ENCODE measurements at places on chromosomes 3 and 15.

DNA sequence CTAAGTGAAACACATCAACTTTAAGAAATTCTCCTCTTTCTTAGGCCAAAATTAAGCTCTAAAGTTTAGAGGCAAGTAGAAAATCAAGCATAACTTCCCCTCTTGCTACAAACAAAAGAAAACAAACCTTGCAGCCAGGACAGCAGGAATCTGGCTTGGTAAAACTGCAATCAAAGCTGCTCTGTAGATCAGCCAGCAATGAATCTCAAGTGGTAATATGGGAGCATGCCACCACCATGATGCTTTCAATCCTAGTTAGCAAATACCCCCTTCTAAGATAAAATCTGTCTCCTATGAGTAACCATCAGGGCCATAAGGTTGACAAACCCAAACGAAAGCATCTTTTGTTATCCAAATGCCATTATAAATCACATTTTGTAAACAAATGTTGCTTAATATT, 208.3 kb upstream of the PLSCR5 start:
- no peak for DNase-seq

- no peak for DNase-seq
These were observed 563.6 kb upstream of the ADAMTS9 start for GRCh38 chr3:65251375-65251774.

DNA sequence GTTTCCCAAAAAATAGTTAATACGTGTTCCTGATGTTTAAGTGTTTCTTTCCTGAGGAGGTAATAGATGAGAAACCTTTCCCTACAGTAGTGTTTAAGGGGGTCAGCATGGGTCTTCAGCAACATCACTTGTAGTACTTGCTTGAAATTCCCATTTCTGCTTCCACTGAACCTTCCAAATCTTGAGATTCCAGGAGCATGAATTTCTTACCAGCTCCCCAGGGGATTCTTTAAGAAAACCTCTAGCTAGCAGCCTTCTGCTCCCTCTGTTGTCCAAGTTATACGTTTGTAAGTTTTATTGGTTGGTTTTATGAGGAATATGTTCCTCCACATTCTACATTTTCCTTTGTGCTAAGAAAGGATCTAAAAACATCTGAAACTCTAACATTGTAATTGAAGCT, 38.2 kb upstream of the ACP3 start:
- no peak for DNase-seq

DNA sequence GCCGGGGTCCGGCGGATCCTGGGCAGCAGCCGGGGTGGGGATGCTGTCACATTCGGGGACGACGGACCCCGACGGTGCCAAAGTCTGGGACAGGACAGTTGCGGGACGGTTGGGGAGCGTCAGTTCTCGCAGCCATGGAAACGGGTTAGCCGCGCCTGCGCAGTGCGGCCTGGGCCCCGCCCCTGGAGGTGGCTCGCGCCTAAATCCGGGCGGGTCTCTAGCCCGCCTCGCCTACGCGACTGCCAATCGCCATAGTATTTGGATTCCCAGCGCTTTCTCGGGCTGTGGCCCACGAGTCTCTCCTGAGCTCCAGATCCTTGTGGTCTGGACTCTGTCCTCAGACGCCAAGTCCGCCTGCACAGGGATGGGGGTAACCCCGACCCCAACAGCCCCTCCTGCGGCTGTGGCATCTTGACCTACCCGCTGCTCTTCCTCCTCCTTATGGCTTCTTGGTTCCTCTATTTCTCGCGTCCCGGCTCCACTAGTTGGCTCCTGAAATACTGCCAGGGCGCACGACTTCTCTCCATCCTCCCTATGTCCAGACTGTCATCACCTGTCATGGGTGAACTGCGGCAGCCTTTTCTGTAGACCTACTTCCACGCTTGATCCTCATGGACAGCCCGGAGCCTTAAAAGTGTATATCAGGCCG, at the start of gene ZMYND10:
TSS of gene ZMYND10 (minus strand) at position 147 of the 649 bp plus-strand sequence. CDS start 153 bp downstream, outside the sequence.
- DNase-seq, result peak; percentile 61

DNA sequence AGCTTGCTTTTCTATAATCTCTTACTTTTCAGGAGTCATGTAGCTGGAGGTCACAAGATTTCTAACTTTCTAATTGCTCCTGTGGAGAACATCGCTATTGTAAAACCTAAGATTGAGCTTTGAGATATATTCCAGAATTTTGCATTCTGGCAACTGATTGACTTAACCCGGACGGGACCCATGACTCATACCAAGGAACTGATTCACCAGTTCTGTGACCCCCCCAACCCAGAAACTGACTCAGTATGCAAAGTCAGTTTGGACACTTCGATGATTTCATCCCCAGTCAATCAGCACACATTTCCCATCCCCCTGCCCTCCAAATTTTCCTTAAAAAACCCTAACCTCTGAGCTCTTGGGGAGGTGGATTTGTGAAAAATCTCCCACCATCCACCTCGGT, 396.5 kb upstream of the GBE1 start:
- DNase-seq, result no peak

DNA sequence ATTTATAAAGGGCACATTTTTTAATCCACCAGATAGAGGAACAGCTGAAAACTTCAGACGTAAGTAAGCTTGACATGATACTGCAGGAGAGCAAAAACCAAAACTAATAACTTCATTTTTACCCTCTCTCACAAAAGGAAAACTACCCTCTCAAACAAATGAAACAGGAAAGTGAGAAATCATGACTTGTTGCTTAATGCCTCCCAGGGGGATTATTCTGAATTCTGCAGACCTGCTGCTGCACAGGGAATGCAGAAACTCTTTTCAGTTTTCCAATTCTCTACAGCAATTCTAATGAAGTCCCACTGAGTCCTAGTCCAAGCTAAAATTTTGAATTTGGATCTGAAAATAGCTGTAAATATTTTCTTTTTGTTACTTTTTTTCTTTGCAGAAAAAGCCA, 637.1 kb upstream of the CCDC54 start:
- no peak for DNase-seq

- DNase-seq, result no peak
These were observed 223.2 kb downstream of the ADAMTS17 start for GRCh38 chr15:100118546-100118945.

DNA sequence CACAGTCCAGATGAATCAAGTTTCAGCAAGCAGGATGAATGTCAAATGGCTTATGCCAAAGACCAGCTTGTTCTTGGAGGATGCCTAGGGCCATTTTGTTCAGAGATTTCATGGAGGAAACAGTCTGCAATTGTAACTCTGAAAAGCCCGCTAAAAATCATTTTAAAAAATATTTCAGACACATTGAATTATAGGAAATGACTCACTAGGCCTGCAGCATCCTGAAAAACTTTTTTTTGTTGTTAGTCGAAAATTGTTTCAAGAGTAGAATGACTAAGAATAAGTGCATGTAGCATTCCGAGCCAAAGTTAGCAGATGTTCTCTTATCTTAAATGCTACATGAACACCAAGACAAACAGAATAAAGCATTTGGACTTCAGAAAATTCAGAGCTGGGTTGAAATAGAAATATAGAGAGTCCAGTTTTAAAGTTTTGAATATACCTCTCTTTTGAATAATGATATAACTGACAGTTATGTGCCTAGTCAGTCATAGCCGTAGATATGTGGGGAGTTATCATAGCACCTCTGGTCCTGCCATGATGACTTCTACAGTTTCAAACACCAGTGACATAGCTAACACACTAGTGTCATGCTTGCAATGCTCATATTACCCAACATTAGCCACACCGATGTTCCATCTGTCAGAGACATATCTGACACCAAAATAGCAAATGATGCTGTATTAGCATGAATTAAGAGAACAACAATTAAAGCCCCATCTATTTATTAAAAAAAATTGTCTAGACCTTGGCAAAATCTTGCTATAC, 1462.8 kb upstream of the GBE1 start:
- DNase-seq, result no peak

GRCh38 chr15:71646767-71647486, 163.4 kb upstream of the NR2E3 start:
- DNase-seq, result no peak

DNA sequence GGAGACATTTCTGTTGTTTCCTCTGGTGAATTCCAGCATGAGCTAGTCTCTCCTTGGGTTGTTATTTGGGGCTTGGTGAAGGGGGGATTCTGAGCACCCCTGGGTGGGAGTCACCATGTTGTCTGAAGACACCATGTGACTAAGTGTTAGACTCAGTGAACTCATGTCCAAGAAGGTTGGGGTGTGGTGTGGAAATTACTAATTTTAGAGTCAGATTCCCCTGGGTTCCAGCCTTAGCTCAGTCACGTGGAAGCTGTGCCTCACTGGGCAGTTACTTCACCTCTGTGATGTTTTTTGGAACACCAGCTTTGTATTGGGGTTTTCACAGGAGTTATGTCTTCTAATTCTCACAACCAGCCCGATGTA, 171.5 kb downstream of the RPLP1 start:
- DNase-seq, result no peak
